ENCODE measurements at places on chromosomes 11 and 22. TPM values are rescaled to one million over a fixed set of nuclear protein-coding genes. Genes with fewer than 3 reads are reported as not detected.

The OR8G5 gene
- polyA plus RNA-seq, result not detected

The FXYD6 gene
- not detected for polyA plus RNA-seq

The NLRP6 gene
- 2.4 TPM for polyA plus RNA-seq

GRCh38 chr11:86172894-86173293 lies 71.7 kb upstream of the EED start:
- DNase-seq, result no peak

DNA sequence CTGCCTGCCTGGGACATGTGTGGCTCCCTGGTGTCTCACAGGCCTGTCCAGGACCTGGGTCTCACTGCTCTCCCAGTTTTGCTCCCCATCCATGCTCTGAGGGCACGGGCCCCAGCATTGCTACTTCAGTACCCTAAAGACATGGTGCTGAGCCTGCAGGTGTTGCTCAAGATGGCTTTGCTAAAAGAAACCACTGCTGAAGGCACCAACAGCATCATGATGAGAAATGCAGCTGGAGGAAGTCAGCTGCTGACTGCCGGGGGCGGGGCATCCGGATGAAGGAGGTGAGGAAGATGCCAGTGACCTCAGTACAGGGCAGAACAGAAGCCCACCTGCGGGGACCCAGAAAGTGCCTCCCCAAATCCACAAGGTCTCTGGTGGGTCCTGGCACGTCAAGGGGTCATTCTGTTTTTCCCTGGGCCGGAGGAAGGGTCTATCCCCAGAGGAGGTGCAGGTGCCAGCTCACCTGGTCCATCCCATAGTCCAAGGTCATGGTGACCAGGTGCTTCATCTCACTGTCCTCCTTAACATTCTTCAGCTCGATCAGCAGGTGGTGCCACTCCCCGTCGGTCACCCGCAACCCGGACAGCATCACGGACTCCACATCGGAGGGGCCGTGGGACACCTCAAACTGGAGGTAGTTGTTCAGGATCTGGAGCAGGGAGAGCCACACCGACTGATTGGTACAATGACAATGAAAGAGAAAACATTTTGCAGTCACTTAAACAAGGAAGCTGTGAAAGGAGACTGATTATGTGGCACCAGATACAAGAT lies 63.9 kb downstream of the TRMU start:
- no peak for DNase-seq

GRCh38 chr22:17878186-17878694 lies 104.0 kb upstream of the BID start:
- DNase-seq, result no peak

DNA sequence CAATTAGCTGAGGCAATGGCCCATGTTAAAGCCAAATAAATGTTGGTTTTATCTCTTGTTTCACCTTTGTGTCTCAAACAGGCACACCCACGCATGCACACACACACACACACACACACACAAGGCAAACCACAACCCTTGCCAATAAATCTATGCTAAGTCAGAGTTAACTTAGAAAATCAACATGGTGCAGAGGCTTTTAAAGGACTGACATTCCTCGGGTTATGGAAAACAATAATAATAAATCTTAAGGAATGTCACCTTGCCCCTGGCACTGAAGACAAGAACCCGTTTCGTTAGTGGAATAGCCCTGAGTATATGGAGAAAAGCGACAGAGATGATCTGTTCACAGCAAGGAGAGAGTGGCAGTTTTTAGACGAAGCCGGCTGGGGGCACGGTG lies 326.3 kb downstream of the NTM start:
- no peak for DNase-seq

Data from naive B cell (primary cell).